ENCODE measurements at places on chromosomes 16 and 17.
A peak's percentile ranks its signal among the peaks of the same experiment; 100 is the strongest.

- H3K4me1 ChIP-seq: peaks cover 12% of the 10 kb centered on the region
- no peak overlapping the region for H3K4me3 ChIP-seq
- H3K27ac ChIP-seq: no peak overlapping the region
- H3K27me3 ChIP-seq: peaks cover 4% of the 10 kb centered on the region
- H3K36me3 ChIP-seq: no peaks in the 10 kb centered on the region
Measured at GRCh38 chr16:15835136-15835878, 21.5 kb downstream of the MYH11 start.

DNA sequence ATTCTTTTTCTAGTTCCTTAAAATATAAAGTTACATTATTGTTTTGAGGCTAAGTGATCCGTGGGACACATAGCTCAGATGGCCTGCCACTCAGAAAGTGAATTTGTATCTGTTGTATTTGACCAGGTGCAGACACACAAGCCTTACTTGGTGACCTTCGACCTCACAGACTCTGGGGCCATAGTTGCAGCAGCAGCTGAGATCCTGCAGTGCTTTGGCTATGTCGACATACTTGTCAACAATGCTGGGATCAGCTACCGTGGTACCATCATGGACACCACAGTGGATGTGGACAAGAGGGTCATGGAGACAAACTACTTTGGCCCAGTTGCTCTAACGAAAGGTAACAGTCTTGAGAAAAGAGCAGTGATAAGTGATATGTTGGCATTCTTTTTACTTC, 30.5 kb downstream of the TMEM11 start:
- peaks cover 11% of the 10 kb centered on the region for H3K36me3 ChIP-seq
- H3K27me3 ChIP-seq: no peaks in the 10 kb centered on the region
- no peak overlapping the region for H3K27ac ChIP-seq

- no peak overlapping the region for H3K4me3 ChIP-seq
- DNase-seq: no peak
- H3K36me3 ChIP-seq: no peaks in the 10 kb centered on the region
- no peaks in the 10 kb centered on the region for H3K27me3 ChIP-seq
- no peak overlapping the region for H3K27ac ChIP-seq
- no peaks in the 10 kb centered on the region for H3K4me1 ChIP-seq
Measured at GRCh38 chr16:13013043-13013442, 111.6 kb downstream of the SHISA9 start.

DNA sequence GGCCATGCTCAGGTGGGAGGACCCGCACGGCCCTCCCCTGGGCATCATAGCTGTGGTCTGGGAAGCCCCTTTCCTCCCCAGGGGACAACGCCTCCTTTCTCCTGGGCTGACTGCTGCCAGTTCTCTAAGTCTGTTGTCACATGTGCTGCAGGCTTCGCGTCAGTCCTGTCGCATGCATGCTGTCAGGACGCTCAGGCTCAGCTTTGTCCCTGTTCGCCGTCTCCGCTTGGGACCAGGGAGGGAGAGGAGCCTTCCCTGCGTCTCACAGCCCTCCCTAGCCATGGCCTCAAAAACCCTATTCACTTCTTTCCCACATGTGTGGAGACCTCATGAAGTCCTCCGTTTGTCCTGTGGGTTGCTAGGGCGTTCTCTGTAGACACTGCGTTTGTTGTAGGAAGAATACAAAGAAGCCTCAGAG, 21.4 kb downstream of the LDHD start:
- DNase-seq: no peak
- H3K27ac ChIP-seq: no peak overlapping the region
- no peaks in the 10 kb centered on the region for H3K27me3 ChIP-seq
- H3K4me1 ChIP-seq: peaks cover 34% of the 10 kb centered on the region
- no peaks in the 10 kb centered on the region for H3K36me3 ChIP-seq

DNA sequence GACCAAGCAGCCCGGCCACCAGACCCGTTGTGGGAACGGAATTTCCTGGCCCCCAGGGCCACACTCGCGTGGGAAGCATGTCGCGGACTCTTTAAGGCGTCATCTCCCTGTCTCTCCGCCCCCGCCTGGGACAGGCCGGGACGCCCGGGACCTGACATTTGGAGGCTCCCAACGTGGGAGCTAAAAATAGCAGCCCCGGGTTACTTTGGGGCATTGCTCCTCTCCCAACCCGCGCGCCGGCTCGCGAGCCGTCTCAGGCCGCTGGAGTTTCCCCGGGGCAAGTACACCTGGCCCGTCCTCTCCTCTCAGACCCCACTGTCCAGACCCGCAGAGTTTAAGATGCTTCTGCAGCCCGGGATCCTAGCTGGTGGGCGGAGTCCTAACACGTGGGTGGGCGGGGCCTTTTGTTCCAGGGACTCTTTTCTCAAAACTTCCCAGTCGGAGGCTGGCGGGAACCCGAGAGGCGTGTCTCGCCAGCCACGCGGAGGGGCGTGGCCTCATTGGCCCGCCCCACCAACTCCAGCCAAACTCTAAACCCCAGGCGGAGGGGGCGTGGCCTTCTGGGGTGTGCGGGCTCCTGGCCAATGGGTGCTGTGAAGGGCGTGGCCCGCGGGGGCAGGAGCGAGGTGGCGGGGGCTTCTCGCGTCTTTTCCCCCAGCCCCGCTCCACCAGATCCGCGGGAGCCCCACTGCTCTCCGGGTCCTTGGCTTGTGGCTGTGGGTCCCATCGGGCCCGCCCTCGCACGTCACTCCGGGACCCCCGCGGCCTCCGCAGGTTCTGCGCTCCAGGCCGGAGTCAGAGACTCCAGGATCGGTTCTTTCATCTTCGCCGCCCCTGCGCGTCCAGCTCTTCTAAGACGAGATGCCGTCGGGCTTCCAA, at the start of gene SLC2A4:
Gene SLC2A4, plus strand, starts transcription at position 645 of the 879 bp plus-strand sequence. Its CDS starts 217 bp downstream, at position 862.
- H3K4me3 ChIP-seq: peak within 1 kb of the TSS; percentile 73
- H3K4me1 ChIP-seq: peaks cover 27% of the 10 kb centered on the region
- peak within 1 kb of the TSS; percentile 50 for H3K27ac ChIP-seq

GRCh38 chr17:44501866-44502375, 1.3 kb downstream of the GPATCH8 start:
- H3K27me3 ChIP-seq: no peaks in the 10 kb centered on the region
- H3K4me1 ChIP-seq: peaks cover 31% of the 10 kb centered on the region
- H3K27ac ChIP-seq: peak overlapping the region; percentile 98
- peak overlapping the region; percentile 99 for H3K4me3 ChIP-seq

GRCh38 chr16:89149386-89149785, 22.2 kb upstream of the CDH15 start:
- H3K36me3 ChIP-seq: peaks cover 48% of the 10 kb centered on the region
- no peaks in the 10 kb centered on the region for H3K27me3 ChIP-seq
- H3K4me1 ChIP-seq: no peaks in the 10 kb centered on the region
- no peak for DNase-seq
- no peak overlapping the region for H3K4me3 ChIP-seq
- peak overlapping the region; percentile 2 for H3K27ac ChIP-seq

- no peak for DNase-seq
- H3K4me1 ChIP-seq: peaks cover 3% of the 10 kb centered on the region
- H3K36me3 ChIP-seq: no peaks in the 10 kb centered on the region
Measured at GRCh38 chr17:77526728-77527350, 386.1 kb downstream of the SEC14L1 start.

DNA sequence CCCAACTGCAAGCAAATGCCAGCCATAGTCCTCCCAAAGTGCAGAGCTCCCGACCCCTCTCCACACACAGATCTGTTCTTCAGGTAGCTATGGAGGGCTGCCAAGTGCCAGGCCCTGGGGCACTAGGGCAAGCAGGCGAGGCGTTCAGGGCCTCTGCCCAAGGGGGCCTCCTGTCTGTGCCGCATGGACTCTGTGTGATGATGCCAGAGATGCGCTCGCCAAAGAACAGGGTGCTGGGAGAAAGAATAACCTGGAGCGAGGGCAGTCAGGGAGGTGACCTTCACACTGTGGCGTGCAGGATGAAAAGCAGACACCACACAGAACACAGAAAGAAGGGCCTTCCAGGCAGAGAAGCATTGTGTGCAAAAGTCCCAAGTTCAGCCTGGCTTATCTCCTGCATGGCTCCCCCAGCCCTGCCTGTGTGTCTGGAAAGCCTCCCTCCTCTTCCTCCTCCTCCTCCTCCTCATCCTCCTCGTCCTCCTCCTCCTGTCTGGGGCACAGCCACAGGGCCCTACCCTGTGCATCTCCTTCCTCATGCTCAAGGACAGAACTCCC, 44.2 kb downstream of the PEMT start:
- no peak overlapping the region for H3K27ac ChIP-seq
- no peak for DNase-seq
- no peaks in the 10 kb centered on the region for H3K4me1 ChIP-seq
- H3K4me3 ChIP-seq: no peak overlapping the region
- no peaks in the 10 kb centered on the region for H3K36me3 ChIP-seq
- H3K27me3 ChIP-seq: no peaks in the 10 kb centered on the region

GRCh38 chr16:38941-39892, 14.2 kb downstream of the POLR3K start:
- H3K27me3 ChIP-seq: no peaks in the 10 kb centered on the region
- H3K4me3 ChIP-seq: no peak overlapping the region
- peak; percentile 87 for DNase-seq
- peak overlapping the region; percentile 75 for H3K27ac ChIP-seq

DNA sequence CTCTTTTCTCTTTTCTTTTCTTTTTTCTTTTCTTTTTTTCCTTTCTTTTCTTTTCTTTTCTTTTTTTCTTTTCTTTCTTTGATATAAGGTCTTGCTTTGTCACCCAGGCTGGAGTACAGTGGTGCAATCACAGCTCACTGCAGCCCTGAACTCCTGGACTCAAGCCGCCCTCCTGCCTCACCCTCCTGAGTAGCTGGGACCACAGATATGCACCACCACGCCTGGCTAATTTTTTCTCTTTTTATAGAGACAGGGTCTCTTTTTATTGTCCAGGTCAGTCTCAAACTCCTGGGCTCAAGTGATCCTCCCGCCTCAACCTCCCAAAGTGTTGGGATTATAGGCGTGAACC, 145.8 kb downstream of the IRX3 start:
- H3K36me3 ChIP-seq: no peaks in the 10 kb centered on the region
- H3K27ac ChIP-seq: no peak overlapping the region
- H3K4me3 ChIP-seq: no peak overlapping the region
- H3K27me3 ChIP-seq: peaks cover 12% of the 10 kb centered on the region
- DNase-seq: no peak

GRCh38 chr16:25298165-25298872, 40.7 kb upstream of the ZKSCAN2 start:
- no peak overlapping the region for H3K27ac ChIP-seq
- no peak for DNase-seq

GRCh38 chr16:57591870-57592485, 36.5 kb upstream of the ADGRG1 start:
- peaks cover 82% of the 10 kb centered on the region for H3K4me1 ChIP-seq
- peak overlapping the region; percentile 68 for H3K4me3 ChIP-seq
- peaks cover 47% of the 10 kb centered on the region for H3K36me3 ChIP-seq
- DNase-seq: no peak
- H3K27ac ChIP-seq: peak overlapping the region; percentile 92
- no peaks in the 10 kb centered on the region for H3K27me3 ChIP-seq

DNA sequence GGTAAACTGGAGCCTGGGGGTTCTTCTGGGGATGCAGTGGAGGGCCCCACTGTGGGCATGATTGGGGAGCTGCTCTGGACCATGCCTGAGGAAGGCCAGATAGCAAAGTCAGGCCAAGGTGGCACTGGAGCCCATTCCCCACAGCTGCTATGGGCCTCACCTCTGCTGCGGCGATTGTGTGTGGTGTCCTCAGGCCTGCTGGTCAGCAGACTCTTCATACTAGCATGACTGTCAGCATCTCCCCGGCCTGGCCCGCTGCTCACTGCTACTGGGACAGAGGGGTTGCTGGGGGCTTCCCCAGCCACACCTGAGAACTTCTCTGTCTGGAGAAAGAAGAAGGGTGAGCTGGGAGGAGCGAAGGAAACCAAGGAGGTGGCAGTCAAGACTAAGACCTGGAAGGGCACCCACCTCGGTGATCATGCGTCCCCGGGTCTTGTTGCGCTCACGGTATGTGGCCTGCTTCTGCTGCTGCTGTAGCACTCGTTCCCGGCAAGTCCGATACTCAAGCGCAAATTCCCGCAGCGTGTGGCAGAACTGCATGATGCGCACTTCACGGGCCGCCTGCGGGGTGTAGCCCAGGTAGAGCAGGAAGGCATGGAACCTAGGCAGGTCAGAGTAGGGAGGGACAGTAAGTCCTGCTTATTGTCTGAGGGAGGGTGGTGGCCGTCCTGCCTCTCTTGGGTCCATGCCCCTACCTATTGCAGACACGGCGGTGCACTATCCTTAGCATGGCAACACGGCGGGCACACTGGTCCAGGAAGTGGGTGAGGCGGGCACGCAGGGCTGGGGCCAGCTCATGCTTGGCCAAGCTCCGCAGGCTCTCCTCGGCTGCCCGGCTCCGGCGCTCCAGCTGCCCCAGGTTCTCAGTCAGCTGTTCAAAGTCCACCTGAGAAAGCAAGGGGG, 3.2 kb downstream of the TMEM208 start:
- no peak for DNase-seq
- no peak overlapping the region for H3K27ac ChIP-seq
- H3K4me1 ChIP-seq: peaks cover 29% of the 10 kb centered on the region
- no peak overlapping the region for H3K4me3 ChIP-seq

DNA sequence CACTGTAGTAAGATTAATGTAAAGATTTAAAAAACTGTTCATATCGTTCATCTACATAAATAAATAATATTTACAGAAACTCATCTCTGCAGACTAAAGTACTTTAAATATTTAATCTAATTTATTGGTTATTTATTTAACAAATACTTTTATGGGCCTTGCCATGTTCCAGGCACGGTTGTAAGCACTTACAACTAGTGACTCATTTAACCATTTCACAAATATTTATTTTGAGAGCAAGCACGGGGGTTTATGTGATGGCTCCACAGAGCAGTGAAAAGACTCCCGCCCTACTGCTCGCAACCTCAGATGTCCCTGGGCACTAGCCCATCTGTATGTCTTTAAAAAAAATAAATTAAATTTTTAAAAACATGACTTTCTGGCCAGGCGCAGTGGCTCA, 575.9 kb downstream of the WWOX start:
- peaks cover 4% of the 10 kb centered on the region for H3K4me1 ChIP-seq
- H3K27me3 ChIP-seq: no peaks in the 10 kb centered on the region
- H3K27ac ChIP-seq: no peak overlapping the region
- H3K36me3 ChIP-seq: no peaks in the 10 kb centered on the region
- no peak for DNase-seq

GRCh38 chr16:756428-756827, 4.1 kb upstream of the MSLN start:
- no peaks in the 10 kb centered on the region for H3K36me3 ChIP-seq
- no peak overlapping the region for H3K4me3 ChIP-seq
- H3K27ac ChIP-seq: no peak overlapping the region
- DNase-seq: no peak

DNA sequence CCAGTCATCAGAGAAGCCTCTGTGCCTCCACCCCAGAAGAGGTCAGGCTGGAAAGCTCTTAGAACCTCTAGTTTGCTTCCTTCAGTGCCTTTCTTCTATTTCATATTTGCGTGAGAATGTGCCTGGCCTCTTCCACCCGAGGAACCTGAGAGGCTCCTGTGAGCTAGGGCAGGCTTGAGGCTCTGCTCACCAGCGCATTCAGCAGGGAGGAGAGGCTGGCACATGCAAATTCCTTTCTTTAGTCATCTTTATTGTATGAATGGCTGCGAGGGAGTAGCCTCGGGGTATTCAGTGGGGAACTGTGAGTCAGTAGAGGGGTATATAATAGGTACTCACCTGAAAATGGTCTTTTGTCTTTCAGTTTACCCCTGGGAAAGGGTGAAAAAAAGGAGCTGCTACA, 268.3 kb downstream of the ABCC12 start:
- DNase-seq: no peak
- H3K27ac ChIP-seq: no peak overlapping the region
- no peaks in the 10 kb centered on the region for H3K36me3 ChIP-seq
- H3K4me1 ChIP-seq: no peaks in the 10 kb centered on the region

Measured in activated CD8-positive, alpha-beta T cell treated with anti-CD3 and anti-CD28 coated beads, Interleukin-2, amount 10 ng/mL, durations not matched to agents 7 days and 5 days (primary cell).